ENCODE measurements at places on chromosomes 7 and 10. TPM values are rescaled to one million over a fixed set of nuclear protein-coding genes. Genes with fewer than 3 reads are reported as not detected.

DNA sequence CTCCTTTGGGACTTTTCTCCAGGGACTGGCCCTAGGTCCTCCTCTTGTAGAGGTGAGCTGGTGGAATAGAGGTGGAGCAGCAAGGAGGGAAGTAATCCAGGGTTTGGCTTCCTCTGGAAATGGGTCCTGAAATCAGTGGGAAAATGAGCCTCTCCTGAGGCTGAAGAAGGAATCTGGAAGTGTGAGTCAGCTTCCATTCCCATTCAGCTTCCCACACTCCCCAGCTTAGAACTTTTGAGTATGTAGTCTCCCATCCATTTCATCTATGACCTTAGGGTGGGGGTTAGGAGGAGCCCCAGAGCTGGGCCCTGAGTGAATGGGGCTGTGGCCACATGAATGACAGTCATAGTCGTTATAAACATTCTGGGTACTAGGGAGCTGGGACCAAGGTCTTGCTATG is 17.7 kb downstream of the LDB1 start:
- no peak for DNase-seq

GRCh38 chr10:27660268-27660667 is 85.4 kb downstream of the MKX start:
- DNase-seq, result no peak

DNA sequence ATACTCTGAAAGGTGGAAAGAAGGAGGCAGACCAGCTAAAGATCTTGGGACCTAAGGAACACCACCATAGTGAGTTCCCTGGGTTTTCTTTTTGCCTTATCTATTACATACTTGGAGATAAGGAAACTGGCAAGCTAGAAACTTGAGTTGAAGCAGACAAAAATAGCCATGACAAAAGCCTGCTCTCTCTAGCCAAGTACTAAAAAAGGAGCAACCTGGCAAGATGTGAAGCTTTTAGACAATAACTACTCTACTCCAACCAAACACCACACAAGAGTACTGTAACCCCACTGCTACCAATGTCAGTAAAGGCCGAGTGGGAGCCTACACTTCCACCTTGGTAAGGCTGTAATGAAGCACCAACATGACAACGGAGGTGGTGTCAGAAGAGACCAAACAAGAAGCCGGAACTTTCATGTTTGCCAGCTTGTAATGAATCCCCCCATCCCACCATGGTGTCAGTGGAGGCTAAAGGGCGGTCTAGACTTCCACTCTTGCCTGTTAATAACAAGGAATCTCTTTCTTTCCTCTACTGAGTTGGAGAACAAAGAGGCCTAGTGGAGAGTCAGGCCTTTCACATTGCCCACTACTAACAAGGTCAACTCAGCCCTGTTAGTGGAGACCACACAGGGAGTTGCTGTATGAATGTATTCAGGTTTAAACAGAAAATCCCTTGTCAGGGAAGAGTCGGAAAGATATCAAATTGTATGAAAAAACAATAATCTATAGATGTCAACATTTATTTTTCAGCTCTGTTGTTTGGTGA is 55.8 kb upstream of the DYNC1I1 start:
- DNase-seq, result no peak

DNA sequence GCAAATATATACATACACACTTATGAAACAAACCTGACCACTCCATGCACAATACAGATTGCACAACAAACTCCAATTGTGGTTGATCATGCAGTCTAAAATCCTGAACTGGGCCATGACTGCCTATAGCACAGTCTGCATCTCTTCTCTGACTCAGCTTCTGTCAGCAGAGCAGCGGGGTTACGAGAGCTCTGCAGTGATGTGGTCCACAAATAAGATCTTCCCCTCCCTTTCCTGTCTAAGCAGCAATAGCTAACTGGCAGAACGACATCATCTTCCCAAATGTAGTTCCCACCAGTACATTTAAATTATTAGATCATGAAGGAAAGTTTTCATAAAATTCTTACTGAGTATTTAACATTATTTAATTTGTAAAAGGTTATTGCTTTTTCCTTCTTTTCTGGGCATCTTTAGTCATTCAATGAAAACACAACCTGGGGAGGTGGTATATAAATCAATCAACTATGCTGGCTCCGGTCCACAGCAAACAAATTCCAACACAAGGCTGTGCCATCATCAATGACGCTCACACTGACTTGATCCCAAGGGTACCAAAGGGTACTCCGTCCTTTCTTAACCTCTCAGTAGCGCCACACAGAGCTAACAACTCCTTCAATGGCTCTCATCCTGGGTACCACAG is 17.1 kb downstream of the ARHGAP21 start:
- DNase-seq, result peak; percentile 68

- no peak for DNase-seq
Measured at GRCh38 chr10:84801916-84802315, 473.5 kb downstream of the CCSER2 start.

- DNase-seq, result peak; percentile 41
Measured at GRCh38 chr7:29140873-29141468, 5.4 kb downstream of the CPVL start.

DNA sequence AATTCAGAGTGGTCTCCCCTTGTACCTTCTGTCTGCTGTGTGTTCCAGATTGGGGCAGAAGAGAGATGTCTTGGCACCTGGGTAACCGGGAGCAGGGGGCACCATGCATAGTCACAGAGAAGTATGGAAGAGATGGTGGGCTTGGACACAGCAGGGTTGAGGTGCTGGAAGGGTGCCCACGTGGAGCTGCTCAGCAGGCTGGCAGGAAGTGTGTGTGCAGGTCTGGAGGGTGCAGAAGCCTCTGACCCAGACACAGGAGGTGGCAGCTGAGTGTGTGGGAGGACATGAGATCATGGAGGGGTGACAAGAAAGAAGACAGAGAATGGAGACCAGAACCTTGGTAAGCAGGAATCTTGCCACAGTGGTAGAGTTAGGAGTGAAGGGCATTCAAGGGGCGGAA is 42.3 kb upstream of the DUSP5 start:
- no peak for DNase-seq

DNA sequence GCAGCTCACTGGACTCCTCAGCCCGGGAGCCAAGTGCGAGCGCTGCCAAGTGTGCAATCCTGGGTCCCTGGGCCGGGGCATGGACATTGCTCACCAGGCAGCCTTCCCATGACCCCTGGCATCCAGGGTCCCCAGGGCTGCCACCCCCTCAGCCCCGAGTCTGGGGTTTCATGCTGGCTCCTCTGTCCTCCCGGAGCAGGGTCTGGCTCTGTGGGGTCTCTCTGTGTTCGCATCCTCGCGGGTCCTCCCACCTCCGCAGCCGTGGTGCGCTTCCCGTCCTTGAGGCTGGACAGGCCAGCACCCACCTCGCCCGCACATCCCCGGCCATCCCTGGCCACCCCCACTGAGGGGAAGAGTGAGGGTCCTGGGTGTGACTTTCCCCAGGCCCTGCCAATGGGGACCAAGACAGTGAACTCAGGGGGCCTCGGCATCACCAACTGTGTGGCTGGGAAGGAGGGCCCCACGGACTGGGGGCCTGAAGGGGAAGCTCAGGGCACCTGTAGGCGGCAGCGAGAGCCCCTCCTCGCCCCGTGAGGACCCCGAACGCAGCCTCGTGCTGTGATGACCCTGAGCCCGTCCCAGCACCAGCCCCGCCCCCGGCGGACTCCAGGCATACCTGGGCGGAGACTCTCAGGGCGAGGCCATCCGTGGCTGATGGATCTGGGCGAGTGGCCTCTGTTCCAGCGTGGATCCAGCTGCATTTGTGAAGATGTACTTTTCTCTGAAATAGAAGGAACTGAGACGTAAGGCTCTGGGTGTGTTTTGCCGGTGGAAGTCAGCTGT is 50.3 kb upstream of the CFAP46 start:
- DNase-seq, result no peak

DNA sequence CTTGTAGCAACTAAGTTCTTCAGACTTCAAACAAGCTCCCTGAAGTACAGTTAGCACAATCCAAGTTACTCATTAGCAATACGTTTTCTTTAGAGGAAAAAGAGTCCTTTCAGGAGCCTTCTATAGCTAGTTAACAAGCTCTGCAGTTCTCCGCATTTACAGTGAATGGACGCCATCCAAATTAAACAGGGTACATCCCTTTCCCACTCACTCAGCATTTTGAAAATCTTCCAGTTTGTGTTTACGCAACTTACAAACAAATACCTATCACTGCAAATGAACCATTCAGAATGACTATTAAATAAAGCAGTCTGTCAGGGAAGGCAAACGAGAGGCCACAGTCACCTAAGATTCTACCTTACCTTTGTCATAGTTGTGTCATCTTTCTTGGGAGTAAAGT is 84.5 kb downstream of the RNF32 start:
- no peak for DNase-seq

DNA sequence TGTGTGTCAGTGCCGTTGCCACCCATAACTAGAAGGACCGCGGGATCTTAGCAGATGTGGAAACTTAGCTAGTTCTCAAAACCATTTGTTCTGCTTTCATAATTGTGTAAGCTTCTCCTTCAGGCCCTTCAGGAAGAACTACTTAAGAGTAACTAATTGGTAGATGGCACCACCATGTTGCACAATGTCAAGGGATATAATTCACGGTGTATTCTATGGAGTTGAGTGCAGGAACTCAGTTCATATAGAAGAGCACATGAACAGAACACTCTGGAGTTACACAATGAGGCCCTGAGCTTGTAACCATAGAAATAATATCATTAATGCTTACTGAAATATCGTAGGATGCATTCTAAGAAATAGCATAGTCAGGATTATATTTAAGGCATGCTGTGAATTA is 126.5 kb upstream of the GAD2 start:
- DNase-seq, result no peak

DNA sequence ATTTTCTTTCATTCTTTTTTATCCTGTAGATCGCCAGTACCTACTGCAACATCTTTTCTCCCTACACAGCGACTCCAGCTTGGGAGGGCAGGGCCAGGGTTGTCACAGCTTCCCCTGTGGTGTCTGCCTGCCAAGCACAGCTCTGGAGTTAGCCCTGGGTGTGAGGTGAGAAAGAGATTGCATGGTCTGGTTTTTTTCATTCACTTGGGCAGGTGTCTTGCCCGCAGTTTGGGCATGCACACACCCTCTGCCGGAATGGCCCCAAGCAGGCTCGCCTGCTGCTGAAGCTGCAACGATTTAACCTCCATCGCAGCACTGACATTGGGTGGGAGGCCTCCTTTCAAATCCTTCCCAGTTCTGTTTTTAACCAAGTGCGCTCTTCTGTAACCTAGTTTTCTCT is 132.8 kb downstream of the WNT2 start:
- DNase-seq, result no peak

DNA sequence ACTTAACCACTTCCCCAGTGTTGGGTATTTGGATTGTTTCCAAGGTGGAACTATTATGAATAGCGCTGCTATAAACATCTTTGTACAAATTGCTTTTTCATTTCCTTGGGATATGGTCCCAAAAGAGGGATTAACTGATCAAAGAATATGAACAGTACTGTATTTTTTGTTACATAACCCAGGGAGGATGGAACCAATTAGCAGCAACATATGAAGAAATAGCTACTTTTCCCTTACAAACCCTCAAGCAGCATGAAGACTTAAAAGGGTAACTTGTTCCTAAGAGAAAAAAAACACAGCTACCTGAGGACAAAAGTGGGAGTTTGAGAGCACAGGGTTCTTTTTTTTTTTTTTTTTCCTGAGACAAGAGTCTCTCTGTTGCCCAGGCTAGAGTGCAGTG is 13.1 kb upstream of the TLX1 start:
- DNase-seq, result no peak

GRCh38 chr7:151087245-151088018 is 1.2 kb downstream of the AGAP3 start:
- peak; percentile 72 for DNase-seq

- no peak for DNase-seq
Measured at GRCh38 chr10:132392811-132393694, 3.9 kb upstream of the PWWP2B start.

AMZ1 gene
- polyA plus RNA-seq, result 0.12 TPM

CDHR3 gene
- 8.2 TPM for polyA plus RNA-seq

TUBB8 gene
- polyA plus RNA-seq, result not detected

SORCS1 gene
- 3.6 TPM for polyA plus RNA-seq

PALD1 gene
- 17.3 TPM for polyA plus RNA-seq

ACTL6B gene
- not detected for polyA plus RNA-seq

C10orf67 gene
- polyA plus RNA-seq, result 0.26 TPM
